Regular cardiac myocyte (primary cell): ENCODE measurements at places on chromosomes 1 and 21. TPM values are rescaled to one million over a fixed set of nuclear protein-coding genes. Genes with fewer than 3 reads are reported as not detected.

The FCRL3 gene
- not detected in 2 replicates for total RNA-seq

The TMEM63A gene
- total RNA-seq, result 9.4 and 19.4 TPM in 2 replicates

The ZFP69B gene
- 2.8 and 4.2 TPM in 2 replicates for total RNA-seq

The CD1D gene
- under 0.01 and 1.1 TPM in 2 replicates for total RNA-seq

The SLC19A1 gene
- total RNA-seq, result 3.7 and 7.5 TPM in 2 replicates

The PAPPA2 gene
- 2.9 and 4.8 TPM in 2 replicates for total RNA-seq

The CFHR5 gene
- total RNA-seq, result not detected in 2 replicates

The SF3B4 gene
- total RNA-seq, result 3.9 and 8.2 TPM in 2 replicates

The SPRR2G gene
- not detected in 2 replicates for total RNA-seq

The EPHA10 gene
- total RNA-seq, result under 0.01 TPM in 1 of 2 replicates, not detected in the other

The ILDR2 gene
- under 0.01 TPM in 2 replicates for total RNA-seq

The HUNK gene
- total RNA-seq, result not detected in 2 replicates

The PTGFRN gene
- total RNA-seq, result 31.4 and 74.1 TPM in 2 replicates

The DMRTA2 gene
- under 0.01 TPM in 1 of 2 replicates, not detected in the other for total RNA-seq

The DIO1 gene
- not detected in 2 replicates for total RNA-seq

The GFI1 gene
- total RNA-seq, result under 0.01 and 1.2 TPM in 2 replicates

The TRIM33 gene
- 23.6 and 28.8 TPM in 2 replicates for total RNA-seq

The PGLYRP4 gene
- not detected in 2 replicates for total RNA-seq

The KCNA3 gene
- total RNA-seq, result 0.28 TPM in 1 of 2 replicates, not detected in the other

The GNAT2 gene
- total RNA-seq, result under 0.01 TPM in 2 replicates

The PIK3CD gene
- total RNA-seq, result 3.1 and 7.6 TPM in 2 replicates

The AIRE gene
- total RNA-seq, result 0.28 TPM in 1 of 2 replicates, not detected in the other

The ZNF648 gene
- total RNA-seq, result not detected in 2 replicates

The NT5C1A gene
- total RNA-seq, result not detected in 2 replicates

The COL9A2 gene
- total RNA-seq, result 0.38 and 1.4 TPM in 2 replicates

The CNR2 gene
- not detected in 2 replicates for total RNA-seq

The DFFB gene
- 4.8 and 10.5 TPM in 2 replicates for total RNA-seq

The ALG14 gene
- 1.1 and 3.1 TPM in 2 replicates for total RNA-seq

The EXTL1 gene
- total RNA-seq, result 0.56 and 0.58 TPM in 2 replicates

The TSNAX gene
- 35.2 and 41.4 TPM in 2 replicates for total RNA-seq

The TLCD4 gene
- total RNA-seq, result 0.38 and 0.85 TPM in 2 replicates

The PTGFR gene
- total RNA-seq, result 12.7 and 16.9 TPM in 2 replicates

The F13B gene
- under 0.01 TPM in 1 of 2 replicates, not detected in the other for total RNA-seq

The CHI3L2 gene
- total RNA-seq, result 1.5 and 20.9 TPM in 2 replicates

The HCRTR1 gene
- total RNA-seq, result under 0.01 TPM in 1 of 2 replicates, not detected in the other

The HSD17B7 gene
- 12.5 and 15.2 TPM in 2 replicates for total RNA-seq

The SPRR4 gene
- total RNA-seq, result not detected in 2 replicates

The TTLL10 gene
- not detected in 2 replicates for total RNA-seq

The TMEM52 gene
- 0.19 TPM in 1 of 2 replicates, not detected in the other for total RNA-seq

The ADAR gene
- 53.0 and 59.2 TPM in 2 replicates for total RNA-seq

The AVPR1B gene
- total RNA-seq, result not detected in 2 replicates

The CR1L gene
- total RNA-seq, result not detected in 2 replicates
